ENCODE measurements at places on chromosomes 2 and 18.

DNA sequence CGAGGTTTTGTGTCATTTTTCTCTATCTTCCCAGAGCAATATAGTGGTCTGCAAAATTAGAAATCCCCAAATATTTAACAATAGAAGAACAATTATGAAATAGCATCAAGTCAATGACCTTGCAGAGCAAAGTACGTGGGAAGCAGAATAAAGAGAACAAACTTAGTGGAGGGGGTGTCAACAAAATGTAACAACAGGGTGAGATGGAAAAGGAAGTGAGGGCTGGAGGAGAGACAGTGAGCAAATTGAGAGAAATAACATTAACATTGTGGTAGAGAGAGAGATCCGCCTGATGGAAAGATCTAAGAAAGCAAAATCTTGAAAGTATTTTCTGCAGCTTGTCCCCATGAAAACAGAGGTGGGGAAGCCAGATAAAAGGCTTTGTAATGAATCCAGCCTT lies 23.4 kb downstream of the ARHGAP15 start:
- DNase-seq: no peak

DNA sequence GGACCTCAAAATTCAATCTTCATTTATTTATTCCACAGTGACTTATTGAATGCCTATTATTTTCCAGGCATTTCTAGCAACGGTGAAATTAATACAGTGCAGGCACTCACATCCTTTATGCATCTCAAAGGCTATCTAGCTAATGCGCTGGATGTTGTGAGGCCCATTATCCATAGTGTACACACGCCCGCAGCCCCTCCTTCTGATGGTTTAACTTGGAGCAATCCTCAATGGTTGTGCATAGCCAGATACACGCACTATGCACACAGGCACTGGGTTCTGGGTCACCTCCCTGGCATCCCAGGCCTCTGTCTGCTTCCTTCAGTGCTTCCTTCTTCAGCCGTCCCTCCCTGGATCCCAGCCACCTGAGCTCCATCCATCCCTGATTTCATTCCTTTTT lies 108.5 kb upstream of the BOD1L2 start:
- DNase-seq: no peak

GRCh38 chr2:223846515-223846914 lies 9.1 kb upstream of the AP1S3 start:
- DNase-seq: no peak

GRCh38 chr2:88930659-88931058 lies 239.2 kb downstream of the RPIA start:
- DNase-seq: no peak

GRCh38 chr2:147479358-147479757 lies 365.5 kb upstream of the ACVR2A start:
- no peak for DNase-seq

GRCh38 chr2:101912545-101912944 lies 79.2 kb upstream of the IL1R2 start:
- DNase-seq: no peak

- DNase-seq: no peak
Measured at GRCh38 chr2:55108456-55109160, 58.4 kb upstream of the RTN4 start.

DNA sequence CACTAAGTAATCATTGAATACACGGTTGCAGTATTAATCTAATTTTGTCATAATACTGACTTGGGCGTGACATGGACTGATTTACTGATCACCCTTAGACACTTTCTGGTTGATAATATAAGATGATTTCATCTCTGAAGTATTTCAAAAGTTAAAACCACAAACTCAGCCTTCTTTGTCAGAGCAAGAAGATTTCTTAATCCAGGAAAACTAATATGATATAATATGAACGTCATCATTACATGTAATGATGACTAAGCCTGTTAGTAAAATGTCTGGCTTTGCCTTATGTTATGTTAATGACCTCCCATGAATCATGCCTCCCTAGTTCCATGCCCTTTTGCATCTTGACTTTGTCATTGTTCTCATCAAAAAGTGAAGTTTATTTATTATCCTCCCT lies 1325.0 kb upstream of the CDH2 start:
- DNase-seq: no peak

DNA sequence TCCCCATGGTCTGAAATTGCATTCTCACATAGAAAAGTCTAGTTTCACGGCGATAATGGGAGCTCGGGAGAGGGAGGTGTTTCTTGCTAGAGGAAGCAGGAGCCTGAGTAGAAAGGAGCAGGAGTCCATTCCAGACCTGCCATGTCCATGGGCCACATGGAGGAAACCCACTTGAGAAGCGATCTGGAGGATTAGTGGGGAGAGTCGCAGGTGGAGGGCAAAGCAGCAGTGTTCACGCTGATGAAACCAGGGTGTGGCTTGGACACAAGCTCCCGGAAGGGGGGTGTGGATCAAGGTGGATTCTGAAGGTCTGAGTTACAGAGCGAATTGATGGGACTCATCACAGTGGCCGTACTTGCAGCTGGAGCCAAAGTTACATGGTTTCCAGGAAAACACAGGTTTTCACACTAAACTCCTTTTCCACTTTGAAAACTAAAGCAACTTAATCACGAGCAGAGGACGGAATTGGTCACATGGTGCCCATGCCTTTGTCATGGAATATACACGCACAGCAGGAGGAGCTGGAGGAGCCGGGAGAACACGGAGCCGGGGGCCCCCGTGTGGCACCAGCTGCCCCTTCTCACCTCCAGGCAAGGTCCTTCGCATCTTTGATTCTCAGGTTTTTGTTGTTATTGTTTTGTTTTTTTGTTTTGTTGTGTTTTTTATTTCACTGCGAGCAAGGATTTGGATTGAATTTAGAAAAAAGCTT lies 255.1 kb upstream of the MYT1L start:
- no peak for DNase-seq

- DNase-seq: no peak
Measured at GRCh38 chr2:105573910-105574655, 170.6 kb upstream of the NCK2 start.

DNA sequence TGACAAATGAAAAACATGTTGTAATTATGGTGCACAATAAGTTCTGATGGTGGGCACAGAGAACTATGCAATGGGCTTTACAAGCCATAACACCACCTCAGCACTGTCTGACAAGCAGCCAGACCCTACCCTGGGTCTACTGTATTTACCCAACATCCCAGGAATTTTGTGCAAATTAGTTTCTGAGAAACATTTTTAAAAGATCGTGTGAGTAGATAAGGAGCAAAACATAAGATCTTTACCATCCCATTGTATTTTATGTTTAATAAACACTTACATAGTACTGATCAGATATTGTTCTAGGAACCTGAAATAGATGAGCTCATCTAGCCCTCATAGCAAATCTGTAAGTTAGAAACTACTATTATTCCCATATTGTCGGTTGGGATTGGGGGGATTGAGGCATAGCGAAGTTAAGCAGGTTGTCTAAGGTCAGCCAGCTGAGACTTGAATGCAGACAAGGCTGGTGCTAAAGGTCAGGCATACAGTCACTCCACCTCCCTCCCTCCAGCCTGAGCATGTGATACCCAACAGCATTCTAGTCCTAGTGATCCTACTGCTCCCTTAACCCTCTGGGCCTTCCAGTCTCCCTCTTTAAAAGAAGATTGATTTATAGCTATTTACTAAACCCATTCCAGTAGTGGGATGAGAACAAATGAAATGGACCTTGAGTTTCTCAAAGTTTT lies 67.4 kb upstream of the STAM2 start:
- DNase-seq: no peak

GRCh38 chr18:40063488-40063887 lies 1891.5 kb upstream of the PIK3C3 start:
- DNase-seq: no peak

DNA sequence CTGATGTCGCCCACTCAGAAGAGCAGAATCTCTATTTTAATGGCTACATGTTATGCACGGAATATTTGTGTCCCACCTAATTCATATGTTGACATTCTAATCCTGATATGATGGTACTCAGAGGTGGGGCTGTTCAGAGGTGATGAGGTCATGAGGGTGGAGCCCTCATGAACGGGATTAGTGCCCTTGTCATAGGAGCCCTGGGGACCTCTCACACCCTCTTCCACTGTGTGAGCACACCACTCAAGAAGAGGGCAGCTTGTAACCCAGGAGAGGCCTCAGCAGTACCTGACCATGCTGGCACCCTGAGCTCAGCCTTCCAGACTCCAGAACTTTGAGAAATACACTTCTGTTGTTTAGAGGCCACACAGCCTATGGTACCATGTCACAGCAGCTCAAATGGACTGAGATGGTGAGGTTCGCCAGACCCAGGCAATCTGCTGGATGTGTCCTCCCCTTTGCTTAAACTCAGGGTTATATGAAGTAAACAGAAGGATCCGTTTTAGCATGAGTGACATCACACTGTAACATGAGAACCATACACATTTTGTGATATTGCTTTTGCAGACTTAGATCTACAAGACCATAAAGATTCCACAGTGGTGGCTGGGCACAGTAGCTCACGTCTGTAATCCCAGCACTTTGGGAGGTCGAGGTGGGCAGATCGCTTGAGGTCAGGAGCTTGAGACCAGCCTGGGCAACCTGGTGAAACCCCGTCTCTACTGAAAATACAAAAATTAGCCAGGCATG lies 48.7 kb downstream of the ATOH8 start:
- DNase-seq: no peak

- no peak for DNase-seq
Measured at GRCh38 chr18:46481847-46482245, 175.2 kb downstream of the LOXHD1 start.

GRCh38 chr2:15704086-15704787 lies 112.6 kb downstream of the DDX1 start:
- no peak for DNase-seq

DNA sequence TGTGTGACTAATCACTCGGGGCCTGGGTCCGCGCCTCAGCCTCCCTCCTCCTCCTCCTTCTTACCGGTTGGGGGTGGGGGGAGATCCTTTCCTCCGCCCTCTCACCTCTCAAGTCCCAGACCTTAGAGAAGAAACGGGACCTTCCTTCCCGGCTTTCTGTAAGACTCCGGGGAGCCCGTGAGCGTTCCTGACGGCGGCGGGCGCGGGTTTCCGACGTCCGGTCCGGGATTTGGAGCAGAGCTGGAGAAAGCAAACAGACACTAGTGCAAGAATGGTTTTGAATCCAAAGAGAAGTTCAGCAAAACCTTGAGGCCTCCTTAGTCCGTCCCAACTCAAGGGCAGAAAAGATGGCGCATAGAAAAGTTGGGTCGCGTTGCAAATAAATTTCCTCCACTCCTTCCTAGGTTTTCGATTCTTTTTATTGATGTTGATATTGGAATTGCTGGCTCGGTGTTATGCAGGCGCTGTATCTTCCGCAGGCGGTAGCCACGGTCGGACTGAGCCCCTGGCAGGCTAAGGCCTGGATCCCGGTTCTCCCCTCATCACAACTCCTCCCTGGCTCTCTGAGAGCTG lies 2.0 kb downstream of the DLX1 start:
- DNase-seq: no peak

DNA sequence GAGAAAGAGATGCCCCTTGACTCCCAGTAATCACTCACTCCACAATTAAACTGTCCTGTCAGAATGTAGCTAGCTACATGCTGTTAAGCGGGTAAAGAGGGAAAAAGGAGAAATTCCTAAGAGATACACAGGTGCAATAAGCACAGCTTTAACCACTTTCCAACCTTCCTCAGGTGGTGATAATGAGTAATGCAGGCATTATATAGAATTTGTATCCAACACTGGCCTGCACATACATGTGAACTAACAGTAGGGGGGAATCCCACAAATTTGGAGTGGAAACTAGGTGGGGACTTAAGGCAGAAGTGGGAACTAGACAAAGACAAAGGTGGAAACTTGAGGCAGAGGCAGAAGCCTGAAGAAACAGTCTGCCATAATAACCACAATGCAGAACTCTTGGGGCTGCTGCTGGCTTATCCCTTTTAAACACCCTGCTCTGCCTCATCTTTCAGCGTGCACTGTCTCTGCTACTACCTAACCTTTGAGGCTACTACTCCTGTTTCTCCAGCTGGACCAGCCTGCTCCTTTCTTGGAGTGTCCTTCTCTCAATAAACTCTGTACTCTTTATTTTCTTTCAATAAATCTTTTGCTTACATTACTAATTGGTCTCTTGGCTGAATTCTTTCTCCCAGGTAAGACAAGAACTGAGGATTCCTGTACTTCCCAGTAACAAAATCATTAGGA lies 259.7 kb downstream of the PDE11A start:
- DNase-seq: no peak

GRCh38 chr2:216649574-216649973 lies 16.4 kb downstream of the IGFBP2 start:
- DNase-seq: no peak

DNA sequence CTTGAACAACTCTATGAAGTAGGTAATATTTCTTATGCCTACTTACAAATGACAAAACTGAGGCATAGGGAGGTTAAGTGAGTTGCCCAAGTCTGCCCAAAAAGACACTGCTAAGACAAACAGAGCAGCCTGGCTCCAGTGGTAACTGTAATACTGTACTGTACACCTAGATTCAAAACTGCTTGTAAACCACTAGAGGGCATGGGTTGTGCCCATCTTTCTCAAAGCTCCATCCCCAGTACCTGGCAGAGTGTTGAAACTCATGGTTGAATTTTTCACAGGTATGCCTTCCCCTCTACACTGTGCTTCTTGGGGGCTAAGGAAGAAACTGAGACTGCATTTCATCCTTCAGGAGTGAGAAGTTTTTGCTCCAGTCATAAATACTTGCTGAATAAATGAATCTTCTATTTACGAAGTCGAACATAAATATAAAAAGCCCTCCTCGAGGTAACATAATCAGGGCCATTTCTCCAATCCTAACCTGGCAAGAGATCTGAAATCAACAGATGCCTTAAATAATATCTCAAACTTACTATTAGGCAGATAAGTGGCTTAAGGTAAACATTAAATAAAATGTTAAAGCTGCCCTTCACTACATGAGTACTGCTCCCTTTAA lies 2.0 kb downstream of the PPP4R1 start:
- no peak for DNase-seq

- DNase-seq: no peak
Measured at GRCh38 chr2:35294636-35295263, 1060.8 kb upstream of the CRIM1 start.

GRCh38 chr2:231890896-231891513 lies 35.2 kb downstream of the NPPC start:
- DNase-seq: no peak

- DNase-seq: no peak
Measured at GRCh38 chr2:135152361-135152760, 100.3 kb downstream of the RAB3GAP1 start.

- no peak for DNase-seq
Measured at GRCh38 chr2:9336576-9337314, 86.6 kb downstream of the ITGB1BP1 start.

DNA sequence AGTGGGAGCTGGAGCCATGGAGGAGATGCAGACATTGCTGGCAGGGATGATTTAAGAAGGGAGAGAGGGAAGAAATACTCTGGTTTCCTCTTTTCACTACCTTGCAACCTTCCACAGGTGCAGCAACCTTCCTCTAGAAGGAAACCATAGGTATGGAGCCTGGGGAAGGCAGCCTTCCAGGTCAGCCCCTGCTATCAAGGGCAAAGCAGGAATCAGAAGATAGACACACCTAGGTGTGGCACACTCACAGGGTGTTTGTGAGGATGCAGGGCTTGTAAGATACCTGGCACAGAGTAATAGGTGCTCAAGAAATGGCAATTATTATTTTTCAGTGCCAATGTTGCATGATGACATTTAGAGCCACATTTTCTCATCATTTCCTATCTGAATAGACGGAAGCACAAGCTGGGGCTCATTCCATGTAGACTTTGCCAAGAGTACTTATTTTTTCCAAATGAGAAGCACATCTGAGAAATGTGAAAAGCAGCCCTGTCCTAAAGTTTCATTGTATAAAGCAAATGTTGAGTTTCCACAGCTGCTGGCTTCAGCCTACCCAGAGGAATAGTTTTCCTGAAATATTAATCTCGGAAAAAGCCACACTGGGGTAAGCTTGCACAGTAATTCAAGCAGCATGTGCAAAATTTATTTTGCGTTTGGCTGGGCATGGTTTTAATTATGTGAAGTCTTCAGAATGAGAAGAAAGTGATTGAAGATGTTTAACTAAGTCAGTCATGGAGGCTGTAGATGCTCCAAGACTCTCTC lies 20.6 kb downstream of the EVA1A start:
- no peak for DNase-seq
